ENCODE measurements at places on chromosomes 13 and 19.

DNA sequence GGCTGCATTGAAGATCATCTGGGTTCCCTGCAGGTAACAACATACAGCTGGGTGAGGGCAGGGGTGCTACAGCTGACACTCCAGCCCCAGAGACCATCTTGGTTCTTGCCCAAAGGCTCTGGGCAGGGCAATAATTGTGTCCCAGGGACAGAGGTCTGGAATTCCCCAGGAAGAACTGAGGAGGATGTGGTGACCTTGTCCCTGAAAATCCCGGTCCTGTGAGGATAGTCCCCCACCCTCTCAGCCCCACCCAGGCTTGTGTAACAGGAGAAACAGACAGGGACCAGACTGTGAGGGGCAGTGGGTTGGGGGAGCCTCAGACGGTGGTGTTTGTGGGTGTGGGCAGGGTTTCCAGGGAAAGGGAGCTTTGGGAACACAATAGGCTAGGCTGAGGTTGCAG lies 63.5 kb downstream of the COLGALT1 start:
- no peak for DNase-seq

GRCh38 chr19:40598918-40599307 lies 2.3 kb upstream of the LTBP4 start:
- no peak for DNase-seq

- no peak for DNase-seq
These were observed 611.4 kb downstream of the PCDH9 start for GRCh38 chr13:66618702-66619101.

- no peak for DNase-seq
These were observed 13.4 kb upstream of the MTRF1 start for GRCh38 chr13:41276824-41277223.

Measured in T-helper 1 cell (primary cell).